Hepatic stellate cell (primary cell): ENCODE measurements at places on chromosomes 7 and 10.

- DNase-seq = no peak
Observed at GRCh38 chr10:92834331-92834730, 14.0 kb upstream of the EXOC6 start.

DNA sequence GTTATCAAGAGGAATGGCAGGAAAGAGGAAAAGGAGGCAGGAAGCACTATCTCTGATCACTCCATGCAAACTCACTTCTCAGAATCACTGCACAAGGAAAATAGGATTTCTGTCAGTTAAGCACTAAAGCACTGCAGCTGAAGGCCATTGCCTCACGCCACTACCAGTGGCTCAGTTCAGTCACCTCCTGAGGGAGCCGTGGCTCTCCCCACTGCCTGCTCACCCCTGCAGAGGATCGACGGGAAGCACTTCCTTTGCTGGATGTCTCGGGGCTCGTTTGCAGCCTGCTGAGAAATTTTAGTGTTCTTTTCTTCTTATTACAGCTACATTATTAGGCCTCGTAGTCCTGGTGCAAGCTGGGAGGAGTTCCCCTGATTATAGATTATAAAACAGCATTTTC, 90.1 kb upstream of the ADCY1 start:
- DNase-seq = no peak

DNA sequence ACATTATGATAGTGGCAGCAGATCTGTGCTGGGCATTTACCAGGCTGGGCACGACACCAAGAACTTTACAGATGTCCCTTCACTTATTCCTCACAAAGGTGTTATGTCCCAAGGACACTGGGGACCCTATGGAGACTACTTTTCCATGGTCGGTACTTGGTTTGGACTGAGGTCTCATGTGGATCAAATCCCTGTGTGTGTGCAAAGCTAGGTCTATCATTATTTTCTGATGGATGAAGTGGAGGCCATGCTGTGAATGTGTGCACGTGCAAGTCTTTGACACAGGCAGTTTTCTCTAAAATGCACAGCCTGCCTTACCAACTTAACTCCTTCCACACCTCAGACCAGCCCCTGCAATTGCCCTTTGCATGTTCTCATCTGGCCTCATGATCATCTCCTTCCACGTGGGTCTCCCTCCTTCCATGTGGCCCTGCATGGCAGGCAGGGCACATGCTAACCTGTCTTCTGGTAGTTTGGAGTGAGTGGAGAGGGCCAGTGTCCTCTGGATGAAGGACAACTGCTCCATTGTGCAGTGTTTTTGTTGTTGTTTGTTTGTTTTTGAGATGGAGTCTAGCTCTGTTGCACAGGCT, 16.0 kb upstream of the ZNF273 start:
- no peak for DNase-seq

GRCh38 chr10:60914690-60915141, 29.3 kb downstream of the RHOBTB1 start:
- peak; percentile 69 for DNase-seq

DNA sequence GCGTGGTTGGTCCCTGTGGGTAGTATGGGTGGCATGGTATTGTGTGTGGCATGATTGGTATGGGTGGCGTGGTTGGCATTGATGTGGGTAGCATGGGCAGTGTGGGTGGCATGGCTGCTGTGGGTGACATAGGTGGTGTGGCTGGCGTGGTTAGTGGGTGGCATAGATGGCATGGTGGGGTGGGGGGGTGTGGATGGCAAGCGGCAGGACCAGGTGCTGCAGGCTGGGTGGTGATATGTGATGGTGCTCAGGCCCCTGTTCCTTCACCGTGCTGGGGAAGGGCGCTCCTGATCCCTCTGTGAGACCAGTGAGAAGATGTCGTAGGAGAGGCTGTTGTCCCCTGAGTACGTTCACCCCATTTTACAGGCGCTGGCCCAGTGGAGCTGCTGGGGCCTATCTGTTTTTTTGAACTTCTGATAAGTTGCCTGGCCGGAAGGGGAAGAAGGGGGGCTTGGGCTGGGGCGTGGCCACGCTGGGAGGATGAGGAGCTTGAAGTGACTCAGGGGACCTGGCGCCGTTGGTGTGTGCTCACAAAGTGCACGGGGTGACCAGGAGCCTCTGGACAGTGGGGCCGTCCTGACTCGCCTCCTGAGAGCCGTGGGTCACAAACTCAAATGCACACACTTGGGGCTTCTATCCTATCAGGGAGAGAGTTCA, 17.5 kb downstream of the INPP5A start:
- peak; percentile 64 for DNase-seq

- no peak for DNase-seq
Observed at GRCh38 chr7:158812684-158813083, 16.6 kb downstream of the ESYT2 start.

- no peak for DNase-seq
Observed at GRCh38 chr10:100800931-100801330, 55.5 kb downstream of the PAX2 start.

GRCh38 chr7:44132039-44132438, 8.7 kb upstream of the POLD2 start:
- DNase-seq = peak; percentile 56

DNA sequence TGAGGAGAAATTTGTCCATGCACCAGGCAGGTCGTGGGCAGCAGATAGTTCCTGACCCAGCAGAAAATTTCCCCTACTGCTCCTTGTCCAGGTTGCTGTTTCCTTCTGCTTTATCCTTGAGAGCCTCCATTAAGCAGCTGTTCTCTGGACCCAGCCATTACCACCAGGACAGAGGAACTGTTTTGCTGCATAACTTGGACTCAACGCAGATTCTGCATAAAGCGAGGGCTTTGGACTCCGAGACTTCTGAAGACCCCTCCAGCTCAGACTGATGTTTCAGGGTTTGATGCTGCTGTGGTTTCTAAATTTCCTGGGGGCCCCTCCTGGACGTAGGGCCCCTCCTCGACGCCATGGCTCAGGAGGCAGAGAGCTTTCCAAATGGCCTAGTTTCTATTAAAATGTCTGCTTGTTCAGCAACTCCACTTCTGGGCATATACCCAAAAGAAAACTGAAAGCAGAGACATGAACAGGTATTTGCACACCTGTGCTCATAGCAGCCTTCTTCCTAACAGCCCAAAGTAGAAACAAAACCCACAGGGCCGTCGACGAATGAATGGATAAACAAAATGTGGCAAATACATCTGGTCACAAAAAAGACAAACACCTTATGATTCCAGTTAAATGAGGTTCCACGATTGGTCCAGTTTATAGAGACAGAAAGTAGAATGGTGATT, 28.3 kb upstream of the LMTK2 start:
- DNase-seq = no peak

GRCh38 chr7:37462138-37462537, 13.5 kb upstream of the ELMO1 start:
- DNase-seq = no peak

GRCh38 chr10:24503461-24504320, 220.0 kb downstream of the ARHGAP21 start:
- DNase-seq = peak; percentile 10

GRCh38 chr7:768881-769504, 41.9 kb upstream of the PRKAR1B start:
- no peak for DNase-seq

DNA sequence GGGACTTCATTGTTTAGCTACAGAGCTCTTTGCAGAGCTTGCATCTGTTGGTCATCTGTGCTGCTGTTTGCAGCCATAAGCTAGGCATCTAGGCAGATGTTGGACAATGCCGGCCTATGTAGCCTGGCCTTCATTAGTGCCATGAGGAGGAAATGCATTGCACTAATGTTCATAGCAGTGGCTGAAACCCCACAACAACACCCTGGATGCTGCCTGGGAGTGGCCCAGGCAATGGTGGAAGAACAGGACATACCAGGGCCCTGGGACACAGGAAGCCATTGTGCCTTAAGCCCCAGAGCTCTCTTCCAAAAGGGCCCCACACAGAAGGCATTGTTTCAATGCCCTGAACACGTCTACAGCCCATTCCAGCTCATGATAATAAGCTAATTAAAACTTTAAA, 131.5 kb upstream of the LYZL1 start:
- no peak for DNase-seq

DNA sequence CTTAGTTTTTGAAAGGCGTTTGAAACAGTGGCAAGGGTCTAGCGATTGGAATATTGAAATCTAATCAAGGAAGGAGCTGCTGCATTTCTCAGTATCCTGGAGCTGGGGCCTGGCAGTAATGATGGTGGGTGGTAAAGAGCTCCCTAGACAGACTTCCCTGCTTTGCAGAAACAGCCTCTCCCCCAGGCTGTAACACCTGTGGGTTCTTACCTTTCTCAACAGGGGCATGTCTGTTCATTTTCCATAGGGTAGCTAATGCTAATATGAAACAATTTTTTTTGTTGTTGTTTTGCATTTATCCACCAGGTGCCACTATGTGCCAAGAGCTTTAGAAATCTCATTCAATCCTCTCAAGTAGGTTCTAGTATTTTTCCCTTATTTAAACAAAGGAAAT, 345.5 kb downstream of the REEP3 start:
- no peak for DNase-seq

DNA sequence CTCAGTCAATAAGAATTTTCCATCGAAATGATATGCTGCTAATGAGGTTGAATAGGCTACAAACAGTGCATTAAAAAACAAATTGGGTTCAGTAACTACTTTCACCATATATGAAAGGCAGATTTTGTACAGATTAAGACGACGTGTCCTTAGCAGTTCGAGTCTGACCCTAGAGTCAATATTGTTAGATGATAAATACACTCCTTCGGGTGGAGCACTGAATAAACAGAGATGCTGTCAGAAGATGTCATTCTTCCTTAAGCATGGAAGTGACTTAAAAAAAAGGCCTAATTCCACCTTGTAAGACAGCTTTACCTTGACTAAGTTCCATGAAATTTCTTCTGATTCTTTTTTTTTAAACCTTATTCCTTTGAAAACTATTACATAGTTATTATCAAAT, 5.8 kb upstream of the AGR2 start:
- no peak for DNase-seq

GRCh38 chr7:74619235-74619860, 38.2 kb upstream of the GTF2I start:
- DNase-seq = no peak
